ENCODE measurements at places on chromosomes 13 and 19. TPM values are rescaled to one million over a fixed set of nuclear protein-coding genes. Genes with fewer than 3 reads are reported as not detected.

PSG1 gene
- 0.06 TPM for total RNA-seq

GRCh38 chr19:55402509-55402908 is 5.1 kb downstream of the UBE2S start:
- no peak for DNase-seq

GRCh38 chr13:59603646-59604045 is 560.1 kb downstream of the DIAPH3 start:
- no peak for DNase-seq

DNA sequence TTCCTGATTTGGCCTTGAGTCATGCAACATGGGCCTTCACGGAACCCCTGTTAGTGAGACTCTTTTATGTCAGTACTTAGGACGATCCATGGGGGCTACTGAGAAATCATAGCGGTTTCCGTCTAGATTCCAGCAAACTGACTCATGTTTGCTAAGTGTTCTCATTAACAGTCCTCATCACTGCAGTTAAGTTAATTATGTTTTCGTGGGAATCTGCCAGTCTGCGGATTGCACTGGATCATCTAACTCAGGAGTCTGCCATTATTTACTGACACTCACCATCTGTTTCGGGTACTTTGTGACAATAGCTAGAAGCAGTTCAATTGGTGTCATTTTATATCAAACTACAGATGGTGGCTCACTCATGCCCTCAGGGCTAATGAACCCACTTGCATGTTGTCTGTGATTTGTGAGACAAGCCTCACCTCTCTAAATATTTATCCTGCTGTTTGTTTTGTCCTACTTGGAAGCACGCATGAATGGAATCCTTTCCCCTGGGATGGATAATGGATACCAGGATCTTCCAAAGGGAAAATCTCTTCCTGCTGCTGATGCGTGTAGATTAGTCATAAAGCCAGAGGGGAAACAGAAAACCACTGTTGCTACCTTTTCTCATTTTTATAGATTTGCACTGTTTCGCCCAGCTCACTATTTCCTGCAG is 61.8 kb downstream of the RAB20 start:
- DNase-seq, result no peak

GRCh38 chr13:85847012-85847411 is 47.8 kb upstream of the SLITRK6 start:
- no peak for DNase-seq

DNA sequence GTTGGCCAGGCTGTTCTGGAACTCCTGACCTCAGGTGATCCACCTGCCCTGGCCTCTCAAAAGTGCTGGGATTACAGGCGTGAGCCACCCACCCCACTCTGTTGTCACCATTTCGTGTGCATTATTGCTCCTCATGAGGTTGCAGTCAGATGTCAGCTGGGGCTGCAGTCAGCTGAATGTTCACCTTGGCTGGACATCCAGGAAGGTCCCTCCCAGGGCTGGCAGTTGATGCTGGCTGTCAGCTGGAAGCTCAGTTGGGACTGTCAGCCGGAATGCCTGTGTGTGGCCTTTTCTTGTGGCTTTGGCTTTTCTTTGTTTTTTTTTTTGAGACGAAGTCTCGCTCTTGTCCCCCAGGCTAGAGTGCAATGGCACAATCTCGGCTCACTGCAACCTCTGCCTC is 6.6 kb downstream of the MEGF8 start:
- no peak for DNase-seq

DNA sequence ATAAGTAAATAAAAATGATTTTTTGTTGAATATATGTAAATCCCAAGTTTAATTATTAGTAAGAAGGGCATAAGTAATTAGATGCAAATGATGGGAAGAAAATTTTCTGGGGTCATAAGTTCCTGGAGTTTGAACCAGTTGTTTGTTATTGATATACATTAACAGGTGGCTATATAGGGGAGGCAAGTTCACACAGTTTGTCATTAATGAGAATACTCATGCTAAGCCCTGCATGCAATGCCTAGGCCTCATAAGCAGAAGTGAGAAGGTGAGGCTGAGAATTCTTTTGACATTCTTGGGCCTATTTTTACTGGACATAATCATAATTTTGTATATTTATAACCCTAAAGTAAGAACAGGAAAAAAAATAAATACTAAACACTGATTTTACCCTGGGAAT is 1210.7 kb upstream of the PCDH9 start:
- no peak for DNase-seq

DNA sequence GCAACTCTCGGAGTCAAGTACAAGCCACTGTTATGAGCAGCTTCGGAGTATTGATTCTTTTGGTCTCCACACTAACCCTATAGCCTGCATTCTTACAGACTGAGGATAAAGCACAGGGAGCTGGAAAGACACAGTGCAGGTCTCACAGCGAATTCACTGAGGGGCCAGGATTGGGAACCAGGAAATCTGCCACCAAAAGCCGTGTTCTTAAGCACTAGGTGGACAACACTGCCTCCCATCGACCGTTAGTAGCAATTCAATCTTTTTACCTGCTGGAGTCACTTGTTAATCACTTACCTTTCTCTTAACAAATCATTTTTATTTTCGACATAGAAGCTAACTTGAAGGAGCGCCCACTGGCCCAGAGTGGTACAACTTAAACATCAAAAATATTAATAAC is 6.3 kb downstream of the PMIS2 start:
- no peak for DNase-seq

GRCh38 chr13:77523386-77523785 is 12.1 kb upstream of the SCEL start:
- DNase-seq, result no peak

DNA sequence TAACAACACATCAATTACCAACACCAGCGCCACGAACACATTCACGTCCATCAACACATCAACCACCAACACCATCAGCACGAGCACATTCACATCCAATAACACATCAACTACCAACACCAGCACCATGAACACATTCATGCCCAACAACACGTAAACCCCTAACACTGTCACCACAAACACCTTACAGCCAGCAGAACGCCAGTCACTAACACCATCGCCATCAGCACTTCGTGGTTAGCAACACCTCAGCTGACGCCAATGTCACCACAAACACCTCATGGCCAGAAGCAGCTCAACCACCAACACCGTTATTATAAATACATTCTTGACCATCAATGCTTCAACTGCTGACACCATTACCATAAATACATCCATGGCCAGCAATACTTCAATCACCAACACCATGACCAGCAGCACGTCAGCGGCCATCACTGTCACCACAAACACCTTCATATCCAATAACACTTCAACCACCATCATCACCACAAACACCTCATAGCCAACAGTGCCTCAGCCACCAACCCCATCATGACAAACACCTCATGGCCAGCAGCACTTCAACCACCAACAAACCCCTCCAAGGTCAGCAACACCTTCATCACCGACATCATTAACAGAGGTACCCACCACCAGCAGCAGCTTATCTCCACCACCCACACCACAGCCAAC is 9.4 kb downstream of the FCER2 start:
- no peak for DNase-seq

GRCh38 chr19:44570984-44571684 is 41.7 kb upstream of the CEACAM20 start:
- no peak for DNase-seq

ZNF132 gene
- total RNA-seq, result 1.8 TPM

S1PR4 gene
- not detected for total RNA-seq

DNA sequence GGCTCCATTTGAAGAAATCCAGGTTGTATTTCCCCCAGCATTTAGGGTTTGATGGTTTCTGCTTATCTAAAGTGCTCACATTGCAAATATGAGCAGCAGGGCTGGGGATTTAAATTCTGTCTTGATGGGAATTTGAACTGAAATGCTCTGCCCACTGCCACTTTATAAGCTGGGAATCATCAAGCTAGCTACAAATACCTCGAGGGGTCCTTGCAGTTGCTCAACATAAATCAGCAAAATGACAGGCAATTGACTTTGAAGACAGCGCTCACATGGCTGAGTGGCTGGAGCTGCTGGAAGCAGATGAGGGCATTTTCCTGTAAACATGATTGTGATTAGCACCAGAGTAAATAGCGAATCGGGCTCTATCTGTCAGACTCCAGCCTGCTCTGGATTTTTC is 39.4 kb upstream of the MEDAG start:
- no peak for DNase-seq

DNA sequence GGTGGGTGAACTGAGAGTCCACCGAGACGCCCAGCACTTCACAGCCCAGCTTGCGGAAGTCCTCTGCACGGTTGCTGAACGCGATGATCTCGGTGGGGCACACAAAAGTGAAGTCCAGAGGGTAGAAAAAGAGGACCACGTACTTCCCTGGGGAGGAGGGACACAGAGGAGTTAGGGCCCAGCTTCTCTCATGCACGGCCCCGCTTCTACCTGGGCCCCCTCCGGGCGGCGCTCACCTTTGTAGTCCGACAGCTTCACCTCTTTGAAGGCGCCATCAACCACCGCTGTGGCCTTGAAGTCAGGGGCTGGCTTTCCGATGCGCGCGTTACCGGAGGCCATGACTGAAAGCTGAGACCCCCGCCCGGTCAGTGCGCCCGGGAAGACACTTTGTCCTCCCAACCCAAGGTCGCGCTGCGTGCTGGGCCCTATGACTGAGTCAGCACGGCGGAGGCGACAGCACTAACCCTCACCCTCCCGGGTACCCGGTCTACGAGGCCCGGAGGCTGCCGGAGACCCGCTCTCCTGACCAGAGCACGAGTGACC is 606 bp downstream of the PRDX2 start:
- no peak for DNase-seq

- DNase-seq, result peak; percentile 41
Observed at GRCh38 chr13:48302871-48303358, 636 bp upstream of the RB1 start.

FFAR2 gene
- not detected for total RNA-seq

- DNase-seq, result no peak
Observed at GRCh38 chr19:41709951-41710645, 1.7 kb downstream of the CEACAM5 start.

THSD8 gene
- not detected for total RNA-seq

DNA sequence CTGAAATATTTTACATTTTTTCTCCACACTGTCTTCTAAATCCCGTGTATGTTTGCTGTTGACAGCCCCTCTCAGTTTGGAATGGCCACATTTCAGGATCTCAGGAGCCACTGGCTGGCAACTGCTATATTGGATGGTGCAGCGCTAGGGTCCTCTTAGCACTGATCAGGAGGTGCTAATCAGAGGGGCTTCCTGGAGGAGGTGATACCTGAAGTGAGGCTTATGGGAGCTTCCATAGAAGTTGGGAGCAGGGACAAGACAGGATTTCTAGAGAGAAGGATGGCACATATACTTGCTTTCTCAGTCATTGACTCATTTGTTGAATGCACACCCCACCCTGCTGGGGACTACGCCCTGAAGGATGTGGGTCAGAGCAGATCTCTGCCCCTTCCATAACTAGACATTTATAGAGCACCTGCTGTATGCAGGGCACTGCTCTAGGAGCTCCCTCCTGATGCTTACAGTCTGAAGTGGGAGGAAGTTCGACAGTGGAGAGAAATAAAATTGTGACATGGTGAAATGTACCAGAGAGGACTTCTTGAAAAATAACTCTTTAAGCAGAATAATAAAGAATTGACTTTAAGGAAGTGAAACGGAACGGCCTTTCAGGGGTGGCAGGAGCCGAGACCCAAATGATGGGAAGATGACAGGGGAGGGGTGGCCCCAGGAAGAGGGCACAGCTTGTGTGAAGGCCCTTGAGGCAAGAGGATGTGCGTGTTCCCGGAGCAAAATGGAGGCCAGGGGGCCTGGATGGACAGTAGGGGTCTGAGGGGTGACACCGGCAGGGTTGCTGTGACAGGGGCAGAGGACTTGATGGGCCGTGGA is 13.1 kb downstream of the AP2A1 start:
- DNase-seq, result no peak

- no peak for DNase-seq
Observed at GRCh38 chr19:39951686-39952085, 17.3 kb upstream of the FCGBP start.

DNA sequence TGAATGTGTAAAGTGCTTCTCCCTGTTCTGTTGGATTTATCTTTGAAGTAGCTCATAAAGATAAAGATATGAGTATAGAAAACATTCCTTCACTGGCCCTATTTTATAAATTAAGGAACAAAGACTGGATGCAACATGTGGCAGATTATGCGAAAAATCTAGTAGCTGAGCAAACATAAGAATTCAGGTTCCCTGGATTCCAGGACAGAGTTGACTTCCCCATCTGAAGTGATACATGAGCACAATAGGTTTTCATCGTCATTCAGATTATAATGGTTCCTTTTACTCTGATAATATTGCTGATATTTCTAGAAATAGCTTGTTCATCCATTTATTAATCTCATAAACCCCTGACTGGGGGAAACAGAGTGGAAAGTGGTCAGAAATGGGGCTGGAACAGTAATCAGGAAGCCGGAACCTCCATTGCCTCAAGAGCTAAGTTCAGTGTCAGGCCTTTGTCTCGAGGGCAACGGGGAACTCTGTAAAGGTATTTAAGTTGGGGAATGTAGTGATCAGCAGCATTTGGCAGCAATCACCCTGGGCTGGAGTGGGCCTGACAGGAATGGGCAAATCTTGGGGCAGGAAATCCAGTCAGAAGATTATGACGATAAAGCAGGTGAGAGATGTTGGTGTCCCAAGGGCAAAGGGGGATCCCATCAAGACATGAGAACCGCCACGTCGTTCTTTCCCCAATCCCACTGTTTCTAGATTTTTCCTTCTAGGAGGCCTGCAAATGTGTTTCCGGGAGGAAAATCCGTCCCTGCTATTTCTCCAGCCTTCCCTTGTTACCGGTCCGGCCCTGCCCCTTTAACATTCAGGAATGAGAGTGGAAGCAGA is 232.5 kb upstream of the SERP2 start:
- DNase-seq, result no peak

- DNase-seq, result peak; percentile 64
Observed at GRCh38 chr13:40812724-40813445, 23.5 kb downstream of the SLC25A15 start.

DNA sequence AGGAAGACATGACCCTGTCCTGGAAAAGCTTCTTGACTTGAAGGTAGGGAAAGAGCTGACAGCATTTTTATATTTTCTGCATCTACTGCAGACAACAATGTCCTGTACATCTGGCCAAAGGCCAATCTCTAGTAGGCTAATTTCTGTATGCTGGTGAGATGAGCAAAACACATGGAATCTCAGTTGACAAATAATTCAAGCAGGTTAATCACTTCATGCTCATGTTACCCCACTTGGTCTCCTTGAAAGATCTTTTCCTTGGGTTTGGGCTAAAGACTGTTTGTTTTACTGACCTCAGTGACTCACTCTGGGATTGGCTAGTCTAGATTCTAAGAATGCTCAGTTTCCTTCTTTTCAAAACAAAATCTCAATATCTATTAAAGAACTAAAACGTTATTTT is 298.8 kb downstream of the LMO7 start:
- DNase-seq, result peak; percentile 37

GRCh38 chr13:56886398-56886797 is 254.3 kb upstream of the PRR20A start:
- DNase-seq, result no peak

DNA sequence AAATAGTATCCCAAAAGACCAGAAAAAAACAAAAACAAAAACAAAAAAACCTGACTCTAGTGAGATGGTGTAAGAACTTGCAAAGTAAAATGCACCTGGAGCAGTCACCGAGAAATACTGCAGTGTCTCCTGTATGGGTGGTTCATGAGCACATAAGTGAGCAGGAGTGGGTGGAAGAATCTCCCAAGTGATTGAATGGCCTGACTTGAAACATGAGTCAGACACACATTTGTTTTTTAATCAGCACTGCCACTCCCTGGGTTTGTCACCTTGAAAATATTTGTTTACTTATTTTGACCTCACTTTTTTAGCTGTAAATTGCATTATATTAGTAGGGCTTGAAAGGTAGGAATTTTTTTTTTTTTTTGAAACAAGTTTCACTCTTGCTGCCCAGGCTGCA is 2.0 kb downstream of the ZNF431 start:
- DNase-seq, result peak; percentile 25

- no peak for DNase-seq
Observed at GRCh38 chr13:51451134-51451466, 1.7 kb downstream of the INTS6 start.

ANGPTL4 gene
- total RNA-seq, result 82.0 TPM
